ENCODE measurements at places on chromosomes 1 and 21. TPM values are rescaled to one million over a fixed set of nuclear protein-coding genes. Genes with fewer than 3 reads are reported as not detected.

- DNase-seq = no peak
These were observed 858.1 kb upstream of the ADAMTS5 start for GRCh38 chr21:27825035-27825434.

The ESRRG gene
- total RNA-seq = 0.29 TPM

The CA6 gene
- not detected for total RNA-seq

DNA sequence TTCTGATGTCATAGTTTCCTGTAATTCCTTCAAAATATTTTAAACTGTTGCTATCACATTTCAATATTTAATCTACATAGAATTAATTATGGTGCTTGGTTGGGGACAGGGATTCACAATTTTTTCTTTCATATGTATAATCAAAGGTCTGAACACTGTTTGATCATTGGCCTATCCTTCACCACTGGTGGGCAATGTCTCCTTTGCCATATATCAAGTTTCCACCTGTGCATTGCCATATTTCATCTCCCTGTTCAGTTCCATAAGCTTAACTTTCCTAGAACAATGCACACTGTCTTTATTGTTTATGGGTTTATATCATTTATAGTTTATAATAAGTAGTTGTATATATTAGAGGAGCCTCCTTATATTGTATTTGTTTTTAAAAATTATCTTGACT lies 374.9 kb upstream of the PTBP2 start:
- no peak for DNase-seq

- DNase-seq = no peak
These were observed 41.6 kb downstream of the ATP6V1G3 start for GRCh38 chr1:198498881-198499280.

- DNase-seq = no peak
These were observed 977.2 kb downstream of the AMY1C start for GRCh38 chr1:104726917-104727316.
